ENCODE measurements at places on chromosomes 2 and 18.

- no peak for DNase-seq
These were observed 221.1 kb downstream of the INSIG2 start for GRCh38 chr2:118309257-118309945.

DNA sequence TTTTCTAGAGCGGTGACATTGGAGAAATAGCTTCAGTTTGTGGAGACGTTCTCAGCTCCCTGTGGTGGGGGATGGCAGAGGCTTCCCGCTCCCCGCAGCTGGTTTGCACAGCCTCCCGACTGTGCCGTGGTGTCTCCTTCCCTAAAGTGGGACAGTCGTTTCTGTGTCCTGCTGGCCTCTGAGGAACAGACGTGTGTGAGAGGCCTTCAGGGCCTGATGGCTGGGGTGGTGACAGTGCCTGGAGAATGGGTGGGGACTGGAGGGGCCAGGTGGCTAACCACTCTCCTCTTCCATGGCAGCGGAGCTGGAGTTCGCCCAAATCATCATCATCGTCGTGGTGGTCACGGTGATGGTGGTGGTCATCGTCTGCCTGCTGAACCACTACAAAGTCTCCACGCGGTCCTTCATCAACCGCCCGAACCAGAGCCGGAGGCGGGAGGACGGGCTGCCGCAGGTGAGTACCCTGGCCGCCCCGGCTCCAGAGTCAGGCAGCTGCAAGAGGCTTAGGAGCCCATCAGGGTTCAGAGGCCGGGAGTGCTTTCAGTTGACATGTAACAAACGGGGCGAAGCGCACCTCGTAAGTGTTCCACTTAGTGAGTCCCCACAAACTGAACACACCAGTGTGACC lies 105.4 kb downstream of the FAM210A start:
- DNase-seq: no peak

GRCh38 chr2:200021449-200022114 lies 66.2 kb downstream of the MAIP1 start:
- no peak for DNase-seq

GRCh38 chr2:77939370-77939769 lies 417.2 kb upstream of the LRRTM4 start:
- DNase-seq: no peak

GRCh38 chr2:44148999-44149398 lies 19.7 kb upstream of the PPM1B start:
- DNase-seq: no peak

DNA sequence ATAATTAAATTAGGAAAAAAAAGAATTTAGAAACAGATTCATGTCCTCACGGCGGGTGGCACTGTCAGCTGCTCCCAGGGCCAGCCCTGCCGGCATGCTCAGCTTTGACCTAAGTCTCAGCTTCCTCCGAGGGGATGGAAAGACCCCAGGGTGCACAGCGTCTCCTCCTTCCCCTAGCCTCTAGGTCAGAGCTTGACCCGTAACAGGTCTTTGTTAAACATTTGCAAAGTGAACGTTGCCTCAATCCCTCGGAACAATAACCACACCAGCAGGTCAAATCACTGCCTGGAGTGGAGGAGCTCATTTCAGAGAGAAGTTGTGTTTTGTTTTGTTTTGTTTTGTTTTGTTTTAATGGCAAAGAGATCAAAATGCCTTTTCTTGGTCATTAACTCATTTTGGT lies 171.3 kb downstream of the TMEM18 start:
- DNase-seq: no peak

DNA sequence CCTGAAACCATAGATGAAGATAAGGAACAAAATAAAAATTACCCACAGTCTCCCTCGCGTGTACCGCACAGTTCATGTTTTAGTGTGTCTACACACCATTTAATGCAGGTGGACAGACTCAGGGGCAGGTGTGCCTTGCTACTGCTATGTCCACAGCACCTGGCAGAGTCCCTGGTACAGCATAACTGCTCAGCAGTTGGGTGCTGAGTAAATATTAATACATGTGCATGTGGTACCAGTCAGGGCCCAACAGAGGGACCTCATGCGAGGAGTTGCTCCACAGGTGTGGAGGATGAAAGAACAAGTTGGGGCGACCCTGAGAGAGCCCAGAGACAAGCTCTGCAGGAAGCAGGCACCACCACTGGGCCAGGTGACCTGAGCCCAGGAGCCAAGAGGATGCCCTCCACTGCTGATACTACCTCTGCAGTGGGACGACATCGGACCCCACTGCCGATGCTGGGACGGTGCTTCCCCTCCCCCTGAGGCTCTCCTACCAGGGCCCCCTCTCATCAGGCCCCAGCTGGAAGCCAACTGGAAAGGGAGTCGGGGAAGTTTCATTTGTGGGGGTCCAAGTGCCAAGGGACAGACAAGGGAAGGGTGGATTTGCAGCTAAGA lies 100.8 kb downstream of the NEDD4L start:
- no peak for DNase-seq

DNA sequence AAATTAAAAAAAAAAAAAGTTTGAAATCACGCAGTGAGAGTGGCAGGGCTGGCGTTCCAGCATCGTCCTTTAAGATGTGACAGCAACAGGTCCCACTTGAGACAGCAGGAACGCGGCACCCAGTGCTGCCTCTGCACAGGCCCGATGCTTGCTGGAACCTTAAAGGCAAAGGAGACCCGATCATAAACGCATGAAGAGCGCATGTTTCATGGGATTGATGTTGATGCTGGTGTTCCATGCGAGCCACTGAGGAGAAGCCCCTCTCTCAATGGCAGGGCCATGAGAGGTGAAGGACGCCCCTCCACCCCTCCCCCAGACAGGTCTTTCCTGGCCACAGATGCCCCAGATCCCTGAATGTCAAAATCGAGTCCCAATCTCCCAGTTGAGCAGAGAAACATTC lies 17.9 kb upstream of the ALPI start:
- DNase-seq: no peak

DNA sequence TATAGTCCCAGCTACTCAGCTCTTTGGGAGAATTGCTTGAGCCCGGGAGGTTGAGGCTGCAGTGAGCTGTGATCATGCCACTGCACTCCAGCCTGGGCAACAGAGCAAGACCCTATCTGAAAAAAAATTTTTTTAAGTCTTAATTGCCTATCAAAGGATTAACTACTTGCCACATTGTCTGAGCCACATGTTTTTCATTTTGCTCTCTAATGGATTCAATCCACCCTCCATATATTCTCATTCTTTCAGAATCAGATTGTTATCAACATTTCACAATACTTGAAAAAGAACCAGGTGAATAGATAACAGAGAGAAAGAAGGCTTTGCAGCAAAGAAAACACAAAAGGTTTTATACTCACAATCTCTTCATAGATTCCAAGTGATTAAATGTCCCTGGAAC lies 61.0 kb downstream of the PXDN start:
- DNase-seq: no peak

- peak; percentile 57 for DNase-seq
These were observed at the start of gene CCDC68 for GRCh38 chr18:54958704-54959625. Gene CCDC68, minus strand, starts transcription at chr18:54959461. Its CDS starts 16,670 bp downstream, at chr18:54942791.

GRCh38 chr2:128714285-128714684 lies 395.6 kb upstream of the HS6ST1 start:
- DNase-seq: no peak

GRCh38 chr2:217669831-217670230 lies 333.0 kb downstream of the TNS1 start:
- DNase-seq: peak; percentile 34

- peak; percentile 57 for DNase-seq
These were observed 348.6 kb downstream of the DLGAP1 start for GRCh38 chr18:4106407-4107033.

GRCh38 chr2:234163510-234164045 lies 113.1 kb downstream of the SPP2 start:
- no peak for DNase-seq

Data from kidney tubule cell (primary cell).